ENCODE measurements at places on chromosomes 3 and 15. TPM values are rescaled to one million over a fixed set of nuclear protein-coding genes. Genes with fewer than 3 reads are reported as not detected.

Gene ANKUB1
- not detected for total RNA-seq

Gene CX3CR1
- under 0.01 TPM for total RNA-seq

Gene ISL2
- total RNA-seq = 0.12 TPM

Gene ADAMTSL3
- total RNA-seq = 0.56 TPM

Gene LRTM1
- total RNA-seq = not detected

Gene RAB43
- total RNA-seq = 11.8 TPM

Gene CHRM5
- total RNA-seq = under 0.01 TPM

Gene C3orf80
- total RNA-seq = 0.25 TPM

Gene SKOR1
- total RNA-seq = 0.19 TPM

Gene PLA1A
- total RNA-seq = 0.25 TPM

Gene SLCO2A1
- total RNA-seq = not detected

Gene ACSBG1
- total RNA-seq = not detected

Gene GNAT1
- total RNA-seq = not detected

Gene POPDC2
- total RNA-seq = 0.25 TPM

Gene SEMA3G
- total RNA-seq = under 0.01 TPM

Measured in aortic smooth muscle cell (primary cell).